Activated CD4-positive, alpha-beta T cell treated with anti-CD3 and anti-CD28 coated beads for 1 hour (primary cell): ENCODE measurements at places on chromosomes 1 and 21.
A peak's percentile ranks its signal among the peaks of the same experiment; 100 is the strongest.

- no peak for DNase-seq
Measured at GRCh38 chr1:14674030-14674429, 75.5 kb downstream of the KAZN start.

DNA sequence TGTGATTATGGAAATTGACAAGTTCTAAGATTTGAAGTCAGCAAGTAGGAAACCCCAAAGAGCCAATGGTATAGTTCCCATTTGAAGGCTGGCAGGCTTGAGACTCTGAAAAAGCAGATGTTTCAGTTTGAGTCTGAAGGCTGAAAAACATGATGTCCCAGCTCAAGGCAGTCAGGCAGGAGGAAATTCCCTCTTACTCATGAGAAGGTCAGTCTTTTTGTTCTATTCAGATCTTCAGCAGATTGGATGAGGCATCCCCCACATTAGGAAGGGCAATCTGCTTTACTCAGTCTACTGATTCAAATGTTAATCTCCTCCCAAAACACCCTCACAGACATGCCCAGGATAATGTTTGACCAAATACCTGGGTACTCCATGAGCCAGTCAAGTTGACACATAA is 372.5 kb upstream of the ST6GALNAC5 start:
- DNase-seq: no peak

- DNase-seq: no peak
Measured at GRCh38 chr21:45387506-45387905, 17.5 kb upstream of the COL18A1 start.

GRCh38 chr1:226002667-226003501 is 3.7 kb upstream of the SDE2 start:
- DNase-seq: no peak

DNA sequence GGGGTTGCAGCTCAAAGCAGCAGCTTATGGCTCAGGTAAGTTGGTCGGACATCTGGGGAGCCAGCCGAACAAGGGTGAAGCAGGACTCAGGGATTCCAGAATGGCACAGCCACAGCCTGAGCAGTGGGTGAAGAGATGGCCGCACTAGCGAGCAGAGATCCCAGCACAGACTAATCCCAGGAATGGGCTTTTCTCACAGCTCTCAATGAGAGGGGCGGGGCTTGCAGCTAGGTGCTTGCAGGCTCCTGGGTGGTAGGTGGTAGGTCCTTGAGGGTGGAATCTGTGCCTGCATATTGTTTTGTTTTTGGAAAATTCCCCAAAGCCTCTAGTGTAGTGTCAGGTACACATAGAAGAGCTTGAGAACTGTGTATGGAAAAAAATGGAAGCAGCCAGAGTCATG is 9.0 kb downstream of the KIAA0040 start:
- no peak for DNase-seq

DNA sequence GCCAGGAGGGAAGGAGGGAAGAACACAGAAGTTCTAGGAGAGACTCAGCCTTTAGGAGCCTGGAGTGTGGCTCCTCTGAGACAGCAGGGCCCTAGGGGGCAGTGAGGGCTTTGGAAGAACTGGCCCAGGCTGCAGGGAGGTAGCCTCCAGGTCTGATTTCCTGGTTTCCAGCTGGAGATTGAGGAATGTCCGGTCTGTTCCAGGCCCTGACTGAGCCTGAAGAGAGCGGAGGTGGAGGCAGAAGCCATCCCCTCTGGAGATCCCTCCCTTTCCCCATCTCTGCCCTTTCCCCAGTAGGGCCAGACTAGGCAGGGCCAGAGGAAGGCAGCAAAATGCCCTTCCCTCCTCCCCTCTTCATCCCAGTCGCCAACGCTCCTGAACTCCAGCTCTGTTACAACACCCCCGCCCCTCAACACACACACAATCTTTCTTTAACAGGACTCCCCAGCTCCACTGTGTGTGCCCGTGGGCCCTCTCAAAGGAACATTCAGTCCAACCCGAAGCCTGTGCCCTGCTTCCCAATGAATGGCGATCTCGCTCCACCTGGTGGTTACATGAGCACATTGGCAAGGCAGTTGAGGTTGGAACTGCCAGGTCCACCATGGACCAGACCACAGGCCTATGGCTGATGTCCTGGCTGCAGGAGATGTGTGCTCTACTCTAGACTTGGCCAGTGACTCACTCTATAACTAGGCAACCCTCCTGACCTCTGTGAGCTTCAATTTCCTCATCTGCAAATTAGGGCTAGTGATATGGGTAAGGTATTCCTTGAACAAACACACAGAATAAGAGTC is 32.0 kb downstream of the MAP7D1 start:
- peak; percentile 73 for DNase-seq

DNA sequence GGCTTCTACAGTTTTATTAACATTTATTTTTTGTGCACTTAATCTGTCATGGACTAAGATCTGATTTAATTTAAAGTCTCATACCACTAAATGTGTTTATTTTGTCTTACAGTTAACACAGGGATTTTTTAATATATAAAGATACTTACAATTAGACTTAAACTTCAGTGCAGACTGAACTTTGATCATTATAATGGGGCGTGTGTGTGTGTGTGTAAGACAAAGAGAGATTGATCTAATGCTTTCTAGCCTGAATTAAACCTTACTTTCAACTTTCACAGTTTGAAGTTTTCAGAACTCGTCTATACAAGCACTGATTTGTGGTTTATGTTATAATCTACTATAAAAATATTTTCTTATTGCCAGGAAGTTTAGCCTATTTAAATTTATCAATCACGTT is 150.8 kb downstream of the COP1 start:
- no peak for DNase-seq

GRCh38 chr1:155871390-155871789 is 12.0 kb downstream of the SYT11 start:
- no peak for DNase-seq

- DNase-seq: no peak
Measured at GRCh38 chr1:206558794-206559671, 51.7 kb downstream of the RASSF5 start.

DNA sequence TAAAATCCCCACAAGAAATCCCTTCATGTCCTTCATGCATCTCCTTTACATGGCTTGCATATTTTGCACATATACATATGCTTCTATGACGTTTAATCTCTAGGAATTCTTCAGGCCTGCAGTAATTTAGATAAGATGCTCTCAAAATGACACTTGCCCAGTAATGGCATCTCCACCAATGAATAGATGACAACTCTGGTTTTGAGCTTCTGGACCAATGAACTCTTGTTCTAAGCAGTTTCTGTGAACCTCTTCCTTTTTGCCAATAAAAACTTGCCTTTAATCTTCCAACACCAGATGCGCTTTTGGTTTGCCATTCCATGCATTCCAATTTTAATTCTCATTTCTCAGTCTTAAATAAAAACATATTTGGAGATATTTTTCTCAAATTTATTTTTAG is 189.8 kb upstream of the OLFM3 start:
- no peak for DNase-seq

DNA sequence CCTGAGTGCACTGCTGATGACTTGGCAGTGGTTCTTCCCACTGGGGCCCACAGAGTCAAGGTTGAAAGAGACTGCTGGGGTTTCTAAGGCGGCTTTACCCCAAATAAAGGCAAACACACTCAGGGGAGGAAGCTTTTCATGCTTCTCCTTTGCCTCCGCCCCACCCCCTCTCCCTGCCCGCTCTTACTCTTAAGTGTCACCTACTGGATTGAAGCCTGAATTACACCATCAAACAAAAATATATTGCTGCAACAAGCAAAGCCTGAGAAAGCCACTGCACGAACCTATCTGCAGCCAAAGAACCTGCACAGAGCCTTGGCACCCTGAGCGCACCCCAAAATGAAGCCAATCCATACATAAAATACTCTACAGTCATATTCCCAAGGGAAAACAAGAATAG is 63.1 kb downstream of the PTGFR start:
- no peak for DNase-seq

DNA sequence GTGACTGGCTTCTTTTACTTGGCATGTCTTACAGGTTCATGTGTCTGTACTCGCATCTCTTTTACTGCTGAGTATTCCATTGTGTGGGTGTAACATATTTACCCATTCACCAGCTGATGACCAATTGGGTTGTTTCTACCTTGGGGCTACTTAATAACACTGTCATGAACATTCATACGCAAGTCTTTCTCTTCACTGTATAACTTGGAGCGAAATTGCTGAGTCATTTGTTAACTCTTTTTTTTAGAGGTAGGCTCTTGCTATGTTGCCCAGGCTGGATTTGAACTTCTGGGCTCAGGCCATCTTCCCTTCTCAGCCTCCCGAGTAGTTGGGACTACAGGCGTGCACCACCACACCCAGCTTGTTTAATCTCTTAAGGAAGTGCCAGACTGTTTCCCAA is 6.5 kb downstream of the PYCR2 start:
- no peak for DNase-seq

- no peak for DNase-seq
Measured at GRCh38 chr1:50129201-50129600, 20.5 kb downstream of the ELAVL4 start.

DNA sequence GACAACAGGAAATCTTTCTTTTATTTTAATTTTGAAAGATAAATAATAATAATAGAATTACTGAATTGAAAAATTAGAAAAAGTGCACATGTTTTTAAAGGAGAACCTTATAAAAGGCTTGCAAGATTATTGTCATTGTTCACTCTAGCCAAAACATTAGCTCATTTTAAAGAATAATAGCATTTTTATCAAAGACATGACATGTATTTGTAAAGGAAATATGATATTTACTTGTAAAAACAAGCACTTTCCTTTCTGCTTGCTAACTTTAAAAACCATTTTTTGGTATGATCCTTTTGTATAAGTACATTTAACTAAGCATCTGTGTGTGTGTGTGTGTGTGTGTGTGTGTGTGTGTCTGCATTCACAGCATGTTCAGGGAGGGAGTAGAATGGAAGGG is 156.3 kb upstream of the C1orf87 start:
- no peak for DNase-seq

- DNase-seq: no peak
Measured at GRCh38 chr1:111488669-111489068, 14.8 kb downstream of the ADORA3 start.

- no peak for DNase-seq
Measured at GRCh38 chr1:91535441-91535840, 34.8 kb downstream of the CDC7 start.

DNA sequence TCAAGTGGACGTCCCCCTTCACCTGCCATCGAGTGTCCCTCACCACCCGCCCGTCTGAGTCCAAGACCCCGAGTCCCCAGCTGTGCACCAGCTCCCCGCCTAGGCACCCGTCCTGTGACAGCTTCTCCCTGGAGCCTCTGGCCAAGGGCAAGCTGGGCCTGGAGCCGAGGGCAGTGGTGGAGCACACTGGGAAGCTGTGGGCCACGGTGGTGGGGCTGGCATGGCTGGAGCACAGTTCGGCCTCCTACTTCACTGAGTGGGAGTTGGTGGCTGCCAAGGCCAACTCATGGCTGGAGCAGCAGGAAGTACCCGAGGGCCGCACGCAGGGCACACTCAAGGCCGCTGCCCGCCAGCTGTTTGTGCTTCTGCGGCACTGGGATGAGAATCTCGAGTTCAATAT is 63.2 kb downstream of the VWA5B1 start:
- DNase-seq: no peak

DNA sequence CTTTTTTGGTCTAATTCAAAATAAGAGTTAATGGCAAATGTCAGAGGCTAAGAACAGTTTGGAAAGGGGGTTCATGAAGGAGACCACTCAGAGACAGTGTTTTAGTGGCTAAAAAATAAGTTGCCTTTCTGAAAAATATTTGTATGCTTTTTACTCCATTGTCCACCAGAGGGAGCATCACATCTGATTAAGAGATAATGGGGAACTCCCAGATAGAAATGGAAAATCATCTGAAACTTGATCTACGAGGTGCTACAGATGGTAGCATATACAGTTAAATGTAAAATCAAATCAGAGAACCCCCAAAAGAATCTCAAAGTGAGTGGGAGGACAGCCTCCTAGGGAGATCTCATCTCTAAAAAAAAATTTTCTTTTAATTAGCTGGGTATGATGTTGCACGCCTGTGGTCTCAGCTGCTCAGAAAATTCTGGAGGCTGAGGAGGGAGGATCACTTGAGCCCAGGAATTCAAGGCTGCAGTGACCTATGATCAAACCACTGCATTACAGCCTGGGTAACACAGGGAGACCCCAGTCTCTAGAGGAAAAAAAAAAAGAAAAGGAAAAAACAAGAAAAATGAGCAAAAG is 9.7 kb downstream of the SMYD3 start:
- DNase-seq: no peak

DNA sequence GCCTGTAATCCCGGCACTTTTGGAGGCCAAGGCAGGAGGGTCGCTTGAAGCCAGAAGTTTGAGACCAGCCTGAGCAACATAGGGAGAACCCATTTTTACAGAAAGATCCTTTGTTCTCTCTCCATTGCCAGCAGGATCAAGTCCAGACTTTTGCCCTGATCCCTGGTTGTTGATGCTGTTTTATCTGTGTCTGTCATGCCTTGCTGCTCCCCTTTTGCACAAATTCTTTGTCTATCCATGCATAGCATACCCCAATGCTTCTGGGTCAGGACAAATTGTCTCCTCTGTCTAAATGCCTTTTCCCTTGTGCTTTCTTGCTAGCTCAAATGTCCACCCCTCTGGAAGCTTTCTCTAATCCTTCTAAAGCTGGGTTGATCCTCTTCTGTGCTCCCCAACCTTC is 25.3 kb upstream of the FAAH start:
- no peak for DNase-seq

DNA sequence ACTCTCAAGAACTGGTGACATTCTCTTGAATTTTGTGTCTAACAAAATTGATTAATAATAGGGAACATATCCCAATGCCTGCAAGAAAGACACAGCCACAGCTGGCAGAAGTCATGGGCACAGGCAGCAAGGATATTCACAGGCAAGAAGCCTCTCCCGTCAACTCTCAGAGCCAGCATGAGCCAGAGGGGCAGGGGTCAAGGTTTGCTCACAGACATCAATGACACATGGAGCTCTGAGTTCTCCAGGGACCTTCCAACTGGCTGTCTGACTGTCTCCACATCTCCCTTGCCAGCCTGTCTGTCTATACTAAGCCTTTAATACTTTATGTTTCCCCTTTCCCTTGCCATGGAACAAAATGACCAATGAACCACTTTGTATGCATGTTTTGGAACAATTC is 101.5 kb upstream of the RAB4A start:
- DNase-seq: no peak

GRCh38 chr1:108664481-108664880 is 3.6 kb upstream of the HENMT1 start:
- no peak for DNase-seq

GRCh38 chr1:180236698-180237509 is 6.8 kb downstream of the LHX4 start:
- DNase-seq: no peak

DNA sequence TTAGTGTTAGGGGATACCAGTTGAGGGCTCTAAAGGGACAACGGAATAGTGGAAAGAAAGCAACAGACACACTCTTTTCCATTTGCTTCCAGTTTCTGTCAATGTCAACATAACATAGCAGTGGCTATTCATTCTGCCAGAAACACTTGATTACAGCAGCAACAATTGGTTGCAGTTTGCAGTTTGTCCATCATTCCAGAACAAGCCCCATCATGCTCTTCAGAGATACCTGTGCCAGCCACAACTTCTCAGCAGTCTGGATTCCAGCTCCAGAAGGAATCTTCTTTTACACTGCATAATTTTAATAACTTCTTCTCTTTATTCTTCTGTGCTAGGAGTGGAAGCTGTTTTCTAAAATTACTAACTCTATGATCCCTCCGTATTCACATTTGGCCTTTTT is 1521.4 kb downstream of the PLA2G4A start:
- DNase-seq: no peak

GRCh38 chr1:156130578-156130942 is 16.0 kb downstream of the LMNA start:
- no peak for DNase-seq
